ENCODE measurements at places on chromosomes 5 and 9.

DNA sequence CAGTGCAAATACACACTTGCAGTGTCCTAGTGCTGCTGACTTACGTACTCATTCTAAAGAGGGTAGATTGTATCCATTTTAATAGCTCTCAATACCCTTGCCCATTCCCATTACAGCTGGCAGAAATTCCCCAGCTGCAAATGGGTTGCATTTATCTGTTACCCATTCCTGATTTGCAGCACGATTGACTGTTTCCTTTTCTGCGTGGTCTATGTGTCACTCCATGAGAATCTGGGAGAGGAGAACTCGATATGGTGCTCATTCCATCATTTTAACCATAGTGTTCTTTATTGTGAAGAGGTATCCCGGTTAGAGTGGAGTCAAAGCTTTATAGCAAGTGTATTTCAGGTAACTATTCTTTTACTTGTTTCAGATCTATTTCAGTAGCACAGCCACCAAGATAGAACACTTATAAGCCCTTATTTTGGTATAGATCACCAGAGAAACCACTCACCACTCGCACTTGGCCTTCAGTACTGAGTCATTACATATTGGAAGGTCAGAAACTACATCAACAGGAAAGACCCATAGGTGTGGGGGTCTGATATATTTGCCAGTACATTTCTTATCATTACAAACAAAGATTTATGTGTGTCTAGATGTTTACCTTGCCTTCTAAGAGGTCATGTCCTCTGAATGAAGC, 139.5 kb downstream of the MUSK start:
- no peak for DNase-seq

DNA sequence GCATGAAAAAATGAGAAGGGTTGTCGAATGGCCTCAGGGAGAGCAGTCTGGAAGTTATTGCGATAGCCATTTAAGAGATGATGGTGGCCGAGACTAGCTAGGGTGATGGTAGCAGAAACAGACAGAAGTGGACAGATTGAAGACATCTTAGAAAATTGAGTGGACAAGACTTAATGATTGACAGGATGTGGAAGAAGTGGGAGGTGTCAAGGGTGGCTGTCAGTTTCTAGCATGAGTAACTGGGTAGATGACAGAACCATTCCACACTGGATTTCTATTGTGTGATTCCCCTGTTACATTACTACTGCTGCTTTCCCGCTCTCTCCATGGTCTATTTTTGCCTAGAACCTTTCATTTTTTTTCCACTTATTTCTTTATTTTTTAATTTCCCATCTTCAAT, 12.6 kb downstream of the CHMP5 start:
- DNase-seq = no peak

DNA sequence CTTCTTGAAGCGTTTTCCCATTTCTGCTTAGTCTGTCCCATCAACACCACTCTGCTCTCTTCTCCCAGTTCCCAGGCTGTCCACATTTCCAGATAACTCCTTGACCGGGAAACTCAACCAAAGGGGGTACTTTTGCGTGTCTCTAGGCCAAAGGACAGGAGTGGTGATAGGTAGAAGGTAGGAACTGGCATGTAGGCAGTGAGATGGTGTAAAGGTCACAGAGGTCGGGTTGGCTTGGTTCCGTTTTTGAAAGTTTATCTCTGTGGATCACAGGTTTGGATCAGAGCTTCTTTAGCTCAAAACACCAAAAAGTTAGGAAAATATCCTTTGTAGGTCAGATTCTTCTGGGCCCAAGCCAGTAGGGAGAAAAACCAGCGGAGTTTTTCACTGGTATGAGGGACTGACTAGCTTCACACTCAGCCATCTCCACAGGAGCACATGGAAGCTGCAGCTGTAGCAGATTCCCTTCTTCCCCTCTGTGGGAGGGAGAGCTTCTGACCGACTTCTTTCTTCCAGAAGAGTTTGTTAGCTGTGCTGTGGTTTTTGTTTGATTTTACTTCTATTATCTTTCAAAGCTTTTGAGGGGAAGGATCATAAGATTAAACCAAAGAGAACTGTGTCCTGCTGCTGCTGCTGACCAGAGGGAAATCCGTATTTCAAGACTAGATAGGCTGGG, 98.4 kb upstream of the DMRT1 start:
- DNase-seq = no peak

DNA sequence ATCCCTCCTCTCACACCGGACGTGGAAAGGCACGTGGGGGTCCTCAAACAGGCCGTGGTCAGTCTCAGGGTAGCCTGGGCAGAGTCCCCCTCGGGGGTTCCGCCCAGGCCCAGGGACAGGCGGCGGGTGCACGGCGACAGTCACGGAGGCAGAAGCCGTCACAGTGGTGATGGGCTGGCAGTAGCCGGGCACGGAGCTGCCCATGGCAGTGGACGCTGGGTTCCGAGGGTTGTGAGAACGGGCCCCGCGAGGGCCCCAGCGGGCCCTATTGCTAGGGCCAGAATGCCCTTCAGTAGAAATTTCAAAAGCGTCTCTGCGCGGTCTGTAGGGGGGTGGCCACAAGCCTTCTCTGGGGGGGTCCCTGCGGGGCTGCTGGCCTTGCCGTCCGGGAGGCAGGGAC, 69.8 kb downstream of the PTCH1 start:
- no peak for DNase-seq

GRCh38 chr5:135660826-135661575, 82.2 kb upstream of the CXCL14 start:
- DNase-seq = no peak

- DNase-seq = no peak
Observed at GRCh38 chr5:43312699-43313034, 545 bp downstream of the HMGCS1 start.

DNA sequence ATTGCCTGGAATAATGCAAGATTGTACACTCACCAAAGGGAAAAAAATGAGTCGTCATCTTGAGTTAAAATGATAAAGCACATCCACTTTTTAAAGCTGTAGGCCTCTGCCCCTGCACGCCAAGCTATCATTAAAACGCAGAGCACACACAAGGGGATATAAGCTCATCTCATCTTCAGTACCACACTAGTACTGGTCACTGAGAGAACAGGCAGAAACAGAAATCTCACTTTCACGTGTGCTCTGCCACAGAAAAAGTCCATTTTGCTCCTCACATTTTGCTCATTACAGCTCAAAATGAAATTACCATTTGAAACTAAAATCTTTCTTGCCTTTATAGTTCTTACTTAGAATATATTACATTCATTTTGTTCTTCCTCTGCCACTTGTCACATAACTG, 99.2 kb upstream of the SLC30A5 start:
- DNase-seq = no peak

All from hepatic stellate cell (primary cell).